ENCODE measurements at places on chromosomes 1 and 21.

GRCh38 chr1:9312168-9312720 lies 19.6 kb downstream of the SPSB1 start:
- DNase-seq: no peak

GRCh38 chr1:100349246-100349645 lies 3.1 kb upstream of the CDC14A start:
- no peak for DNase-seq

GRCh38 chr1:153717330-153717729 lies 10.5 kb upstream of the INTS3 start:
- no peak for DNase-seq

DNA sequence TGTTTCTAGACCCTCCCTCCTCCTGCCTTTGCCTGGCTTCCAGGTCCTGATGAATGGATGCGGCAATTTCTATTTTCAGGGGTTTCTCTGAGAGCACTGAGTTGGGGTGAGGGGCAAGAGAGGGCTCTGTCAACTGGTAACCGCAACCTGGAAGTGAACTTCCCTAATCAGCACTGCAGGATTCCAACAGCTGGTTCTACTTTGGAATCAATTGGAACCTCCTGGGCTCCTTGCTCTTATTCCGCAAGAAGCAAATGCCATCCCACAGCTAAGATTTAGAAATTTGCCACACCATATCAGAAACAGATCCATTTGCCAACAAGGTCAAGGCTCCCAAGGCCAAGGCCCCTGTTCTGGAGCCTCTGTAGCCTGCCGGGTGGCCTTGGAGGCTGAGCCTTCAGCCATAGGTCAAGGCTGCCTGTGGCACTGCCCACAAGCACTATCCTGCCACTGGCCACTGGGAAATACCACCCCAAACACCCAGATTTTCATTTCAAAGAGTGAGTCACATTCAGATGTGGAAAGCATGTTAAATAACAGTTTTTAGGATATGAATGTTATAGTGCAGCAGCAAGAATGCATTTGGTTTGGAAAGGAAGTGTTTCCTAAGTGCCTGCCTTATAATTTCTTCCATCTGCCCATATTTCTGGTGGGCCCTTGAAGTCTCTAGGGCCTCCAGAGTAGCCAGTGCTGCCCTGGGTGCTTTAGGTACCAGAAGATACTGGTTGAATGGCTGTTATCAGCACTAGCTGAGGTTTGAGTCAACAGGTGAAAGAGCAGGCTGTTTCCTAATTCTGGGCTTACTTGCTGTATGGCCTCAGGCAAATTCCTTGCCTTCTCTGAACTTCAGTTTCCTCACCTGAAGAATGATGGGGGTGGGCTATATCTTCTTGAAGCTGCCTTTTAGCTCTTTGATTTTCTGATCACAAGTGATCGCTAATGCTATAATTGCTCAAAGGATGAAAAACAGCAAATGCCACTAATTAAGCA lies 56.3 kb upstream of the JUN start:
- DNase-seq: peak; percentile 78

GRCh38 chr1:119651641-119652040 lies 3.6 kb upstream of the ZNF697 start:
- DNase-seq: no peak

DNA sequence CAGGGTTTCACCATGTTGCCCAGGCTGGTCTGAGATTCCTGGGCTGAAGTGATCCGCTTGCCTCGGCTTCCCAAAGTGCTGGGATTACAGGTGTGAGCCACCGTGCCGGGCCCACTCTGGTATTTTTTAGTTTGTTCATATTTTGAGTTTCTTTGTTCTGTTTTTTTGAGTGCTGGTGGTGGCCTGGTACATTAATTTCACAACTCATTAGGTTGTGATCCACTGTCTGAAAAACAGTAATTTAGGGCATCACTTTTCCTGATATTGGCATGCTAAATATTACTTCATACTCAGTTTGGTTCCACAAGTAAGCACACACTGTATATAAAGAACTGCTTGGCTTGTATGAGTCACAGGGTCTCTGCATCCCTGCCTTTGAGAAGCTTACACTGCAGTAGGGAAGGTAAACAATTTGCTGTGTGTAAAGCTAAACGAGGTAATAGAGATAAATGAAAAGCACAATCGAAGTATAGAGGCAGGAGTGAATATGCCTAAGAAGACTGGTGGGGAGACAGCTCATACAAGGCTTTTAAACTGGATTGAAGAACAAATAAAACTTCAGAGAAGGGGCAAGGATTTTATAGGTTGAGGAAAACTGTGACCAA lies 7.7 kb downstream of the SNX27 start:
- DNase-seq: peak; percentile 36

- no peak for DNase-seq
These were observed 10.1 kb downstream of the HLX start for GRCh38 chr1:220889333-220889732.

DNA sequence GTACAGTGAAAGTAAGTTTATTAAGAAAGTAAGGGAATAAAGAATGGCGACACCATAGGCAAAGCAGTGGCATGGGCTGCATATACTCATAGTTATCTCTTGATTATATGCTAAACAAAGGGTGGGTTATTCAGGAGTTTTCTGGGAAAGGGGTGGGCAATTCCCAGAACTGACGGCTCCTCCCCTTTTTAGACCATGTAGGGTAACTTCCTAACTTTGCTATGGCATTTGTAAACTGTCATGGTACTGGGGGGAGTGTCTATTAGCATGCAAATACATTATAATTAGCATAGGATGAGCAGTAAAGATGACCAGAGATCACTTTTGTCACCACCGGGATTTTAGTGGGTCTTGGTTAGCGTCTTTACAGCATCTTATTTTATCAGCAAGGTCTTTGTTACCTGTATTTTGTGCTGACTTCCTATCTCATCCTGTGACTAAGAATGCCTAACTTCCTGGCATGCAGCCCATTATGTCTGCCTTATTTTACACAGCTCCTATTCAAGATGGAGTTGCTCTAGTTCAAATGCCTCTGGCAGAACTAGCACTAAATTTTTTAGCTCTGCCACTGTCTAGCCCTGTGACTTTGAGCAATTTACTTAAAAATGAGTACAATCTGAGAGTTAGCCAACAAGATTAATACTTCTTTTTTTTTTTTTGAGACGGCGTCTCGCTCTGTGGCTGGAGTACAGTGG lies 110.3 kb upstream of the PALMD start:
- DNase-seq: no peak

DNA sequence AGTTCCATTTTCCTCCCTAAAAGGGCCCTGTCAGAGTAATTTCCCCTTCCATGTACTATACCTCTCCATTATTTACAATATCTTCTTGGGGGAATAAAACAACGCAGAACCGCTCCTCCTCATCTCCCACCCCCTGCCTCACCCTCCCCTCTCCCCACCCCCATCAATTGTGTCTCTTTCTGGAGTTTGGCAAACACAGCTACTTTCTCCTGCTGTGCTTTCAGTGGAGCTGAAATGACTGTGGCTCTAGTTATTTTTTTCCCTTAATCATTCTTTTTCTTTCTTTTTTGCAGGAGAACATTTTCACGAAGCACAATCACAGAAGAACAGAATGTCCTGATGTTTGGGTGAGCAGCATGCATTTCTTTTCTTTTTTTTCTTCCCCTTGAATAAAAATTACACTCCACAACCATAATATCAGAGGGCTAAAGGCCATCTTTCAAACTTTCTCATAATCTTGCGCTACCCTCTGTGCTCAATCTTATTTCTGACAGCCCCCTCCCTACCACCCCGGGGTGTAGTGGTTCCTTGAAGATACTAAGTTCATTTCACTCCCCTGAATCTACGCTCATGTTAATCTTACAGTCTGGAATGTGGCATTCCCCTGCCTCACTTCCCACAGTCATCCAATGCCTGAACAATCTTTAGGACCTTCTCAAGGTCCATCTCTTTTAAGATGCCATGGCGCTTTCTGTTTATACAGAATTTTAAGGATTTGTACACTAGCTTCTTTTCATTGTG lies 8.8 kb upstream of the PLXNA2 start:
- no peak for DNase-seq

DNA sequence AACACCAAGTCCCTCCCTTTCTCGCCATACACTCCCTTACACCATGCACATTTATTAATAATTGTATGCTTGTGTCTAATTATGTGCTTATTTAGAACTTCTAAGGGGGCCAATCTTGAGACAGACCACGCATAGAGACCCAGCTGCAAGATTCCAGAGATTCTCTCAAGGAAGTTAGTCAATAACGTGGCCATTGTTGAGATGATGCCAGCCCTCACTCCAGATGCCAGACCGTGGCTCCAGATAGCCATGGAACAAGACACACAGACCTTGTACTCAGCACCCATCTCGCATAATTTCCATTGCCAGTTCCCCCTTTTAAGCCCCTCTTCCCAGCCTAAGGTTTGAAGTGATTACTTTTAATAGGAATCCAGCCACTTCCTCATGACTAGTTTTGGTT lies 62.4 kb downstream of the DIRAS3 start:
- DNase-seq: peak; percentile 49

GRCh38 chr1:219088778-219089557 lies 84.7 kb upstream of the LYPLAL1 start:
- DNase-seq: peak; percentile 92

DNA sequence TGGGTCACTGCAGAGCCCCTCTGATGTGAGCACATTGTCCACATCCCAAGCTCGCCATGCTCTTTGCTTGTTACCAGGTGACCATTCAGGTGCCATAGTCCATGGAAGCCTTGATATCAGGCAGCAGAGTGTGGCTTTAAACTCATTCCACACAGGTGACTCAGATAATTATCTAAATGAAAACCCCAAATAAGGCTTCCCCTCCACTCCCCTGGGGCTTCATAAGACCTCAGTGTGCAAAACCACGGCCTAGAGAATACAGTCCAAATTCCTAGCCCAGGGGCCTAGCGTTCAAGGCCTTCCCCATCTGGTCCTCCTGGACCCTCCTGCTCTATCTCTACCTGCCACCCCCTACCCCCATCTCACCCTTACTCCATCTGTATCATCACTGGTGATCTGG lies 97.1 kb downstream of the ARHGEF10L start:
- peak; percentile 80 for DNase-seq

DNA sequence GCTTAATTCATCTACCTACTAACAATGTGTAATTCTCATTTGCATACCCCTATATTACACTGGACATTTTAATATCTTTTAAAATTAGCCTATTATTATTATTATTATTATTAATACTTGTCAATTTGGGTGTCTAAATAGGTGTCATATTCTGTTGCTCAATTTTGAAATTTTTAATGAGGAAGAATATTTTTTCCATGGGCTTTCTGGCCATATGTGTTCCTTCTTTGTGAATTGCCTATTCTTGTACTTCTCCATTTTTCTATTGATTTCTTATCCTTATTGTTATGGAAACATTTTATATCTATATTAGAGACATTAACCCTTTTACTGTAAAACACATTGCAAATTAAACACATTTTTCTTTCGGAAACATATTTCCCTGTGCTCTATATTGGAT lies 6.4 kb upstream of the NIBAN1 start:
- DNase-seq: no peak

- DNase-seq: peak; percentile 20
These were observed at the start of gene OLFM3 for GRCh38 chr1:101996825-101997465. OLFM3 (minus strand) TSS chr1:101996926.

DNA sequence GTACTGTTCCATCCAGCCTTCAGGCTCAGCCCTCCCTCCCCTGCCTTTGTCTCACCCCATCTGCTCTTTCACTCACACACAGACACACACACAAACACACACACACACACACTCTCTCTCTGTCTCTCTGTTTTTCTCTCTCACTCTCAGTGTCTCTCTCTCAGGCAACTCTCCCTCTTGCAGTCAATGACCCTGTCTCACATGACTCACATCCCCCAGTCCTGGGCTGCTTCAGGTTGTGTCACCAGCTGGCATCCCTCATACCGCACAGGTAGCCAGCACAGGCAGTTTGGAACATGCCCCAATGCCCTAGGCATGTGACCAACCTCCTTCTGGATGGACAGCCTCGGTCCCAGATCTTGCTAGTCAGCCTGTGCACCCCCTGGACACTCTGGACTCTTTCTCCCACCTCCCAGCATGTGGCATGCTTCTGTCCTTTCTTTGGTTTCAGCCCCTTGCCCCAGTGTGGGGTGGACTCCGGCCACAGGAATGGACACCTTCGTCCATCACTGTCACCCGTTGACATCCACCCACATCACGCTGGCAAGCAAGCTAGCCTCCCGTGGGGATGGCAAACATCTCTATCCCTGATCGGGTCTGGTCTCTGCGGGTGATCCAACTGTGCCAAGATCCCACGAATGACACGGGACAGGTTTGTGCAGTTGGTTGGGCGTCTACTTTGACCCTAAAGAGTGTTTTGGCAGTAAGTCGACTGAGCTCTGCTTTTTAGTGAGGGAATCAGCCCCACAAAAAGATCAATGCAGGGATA lies 23.4 kb upstream of the FCGR2A start:
- DNase-seq: no peak

GRCh38 chr1:162138599-162139181 lies 69.2 kb downstream of the NOS1AP start:
- no peak for DNase-seq

DNA sequence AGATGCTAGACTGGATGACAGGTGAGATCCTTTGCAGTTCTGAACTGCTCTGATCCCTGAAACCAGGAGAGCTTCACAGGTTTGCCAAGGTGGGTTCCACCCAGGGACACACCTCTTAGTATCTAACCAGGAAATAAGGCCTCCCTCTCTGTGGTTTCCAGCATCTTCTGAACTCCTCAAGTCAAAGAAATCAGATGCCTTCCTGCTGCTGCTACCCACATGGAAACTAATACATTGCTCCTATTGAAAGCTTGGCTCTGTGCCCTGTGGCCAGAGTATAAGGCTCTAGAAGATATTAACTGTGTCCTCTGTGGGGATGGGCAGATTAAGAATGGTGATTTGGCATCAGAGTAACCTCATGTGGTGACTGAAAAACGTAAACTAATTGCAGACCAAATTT lies 75.0 kb upstream of the MRPS6 start:
- no peak for DNase-seq

DNA sequence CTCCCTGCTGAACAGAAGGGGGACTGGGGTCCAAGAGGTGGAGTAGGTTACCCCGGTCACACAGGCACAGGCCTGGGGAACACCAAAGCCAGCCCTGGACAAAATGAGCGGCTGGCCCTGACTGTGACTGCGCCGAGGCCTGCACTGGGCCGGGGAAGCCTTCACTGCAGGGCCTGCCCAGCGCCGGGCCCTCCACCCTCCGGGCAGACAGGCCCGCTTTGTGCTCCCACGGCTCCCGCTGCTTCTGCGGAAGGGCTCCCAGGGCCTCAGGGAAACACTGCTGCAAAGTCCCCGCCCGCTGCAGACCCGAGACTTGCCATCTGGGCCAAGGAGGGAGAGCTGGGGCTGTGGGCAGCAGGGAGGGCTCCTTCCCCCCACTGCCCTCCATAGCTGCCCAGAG lies 35.3 kb downstream of the MEGF6 start:
- no peak for DNase-seq

GRCh38 chr1:113178522-113178921 lies 105.5 kb downstream of the LRIG2 start:
- peak; percentile 12 for DNase-seq

GRCh38 chr21:35333831-35334618 lies 284.9 kb upstream of the RUNX1 start:
- DNase-seq: no peak

GRCh38 chr1:32873484-32873883 lies 2.8 kb upstream of the FNDC5 start:
- no peak for DNase-seq

DNA sequence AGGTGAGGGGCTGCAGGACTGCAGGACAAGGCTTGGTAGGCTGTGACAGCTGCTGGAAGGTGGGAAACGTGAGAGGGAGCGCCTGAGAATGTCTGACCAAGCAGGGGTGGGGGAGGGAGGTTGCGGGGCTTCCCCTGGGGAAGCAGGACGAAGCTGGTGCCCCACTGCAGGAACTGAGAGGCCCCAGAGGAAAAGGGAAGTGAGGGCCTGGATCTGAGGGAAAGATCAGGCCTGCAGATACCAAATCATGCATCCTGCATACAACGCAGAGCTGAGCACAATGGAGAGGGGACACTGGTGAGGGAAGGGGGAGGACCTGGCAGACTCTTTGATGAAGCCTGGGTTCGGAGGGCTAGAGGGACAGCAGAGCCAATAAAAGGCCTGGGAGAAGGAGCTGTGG lies 65.7 kb upstream of the BACE2 start:
- DNase-seq: no peak

Measured in fibroblast of upper back skin (primary cell).